ENCODE measurements at places on chromosomes 4 and X.
A peak's percentile ranks its signal among the peaks of the same experiment; 100 is the strongest.

DNA sequence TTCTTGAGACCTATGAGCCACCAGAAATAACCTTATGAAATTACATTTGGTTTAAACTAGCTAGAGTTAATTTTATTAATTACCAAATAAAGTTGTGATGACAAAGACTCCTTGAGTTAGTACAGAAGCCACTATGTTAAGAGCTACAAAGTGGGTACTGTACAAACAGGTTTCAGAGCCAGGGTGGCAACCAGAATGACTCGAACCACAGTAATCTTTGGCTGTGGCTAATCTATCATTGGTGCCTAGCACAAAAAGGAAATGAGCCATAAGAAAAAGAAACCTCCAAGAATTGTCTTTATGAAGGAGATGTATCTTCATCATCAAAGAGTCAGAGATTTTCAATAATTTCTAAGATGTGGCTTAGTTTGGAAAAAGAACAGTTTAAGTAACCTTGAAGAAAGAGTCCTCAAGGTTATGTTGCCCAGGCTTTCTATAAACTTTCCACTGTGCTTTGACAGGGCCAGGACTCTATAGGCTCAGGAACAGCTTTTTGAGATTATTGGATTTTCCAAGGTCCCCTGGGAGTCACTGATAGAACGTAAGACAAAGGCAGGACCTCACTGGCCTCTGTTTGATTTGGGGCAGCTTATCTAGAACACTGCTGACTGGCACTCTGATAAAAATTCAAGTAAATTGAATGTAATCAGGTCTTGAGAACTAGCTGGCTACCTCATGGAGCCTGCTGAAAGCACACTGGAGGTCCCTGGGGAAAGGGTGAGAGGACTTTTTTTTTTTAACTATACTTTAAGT, 777.7 kb downstream of the STIM2 start:
- H3K27me3 ChIP-seq = no peaks in the 10 kb centered on the region
- H3K27ac ChIP-seq = no peak overlapping the region
- DNase-seq = no peak
- no peak overlapping the region for H3K4me3 ChIP-seq
- H3K36me3 ChIP-seq = no peaks in the 10 kb centered on the region

DNA sequence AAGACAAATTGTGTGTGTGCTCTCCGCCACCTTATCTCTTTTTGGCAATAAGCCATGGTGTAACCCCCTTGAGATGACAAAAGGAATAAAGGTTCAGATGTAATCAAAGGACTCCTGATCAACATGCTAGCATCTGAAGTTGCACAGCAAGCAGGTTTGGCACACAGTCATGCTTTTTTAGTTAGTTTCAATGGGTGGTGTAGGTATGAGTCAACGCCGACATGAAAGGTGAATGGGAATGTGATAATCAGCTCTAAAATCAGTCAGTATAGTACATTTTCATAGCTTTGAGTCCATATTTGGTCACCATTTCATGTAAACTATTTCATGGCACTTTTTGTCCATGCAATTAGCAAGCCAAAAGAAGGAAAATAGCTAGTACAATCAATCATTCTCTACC, 50.4 kb upstream of the ETNPPL start:
- no peaks in the 10 kb centered on the region for H3K4me1 ChIP-seq
- no peak overlapping the region for H3K4me3 ChIP-seq
- no peaks in the 10 kb centered on the region for H3K27me3 ChIP-seq

GRCh38 chrX:40205471-40205870, 107.7 kb upstream of the BCOR start:
- H3K4me3 ChIP-seq = no peak overlapping the region
- no peaks in the 10 kb centered on the region for H3K36me3 ChIP-seq
- no peaks in the 10 kb centered on the region for H3K27me3 ChIP-seq
- H3K27ac ChIP-seq = no peak overlapping the region
- no peak for DNase-seq

- no peak for DNase-seq
- no peaks in the 10 kb centered on the region for H3K36me3 ChIP-seq
- H3K27me3 ChIP-seq = no peaks in the 10 kb centered on the region
These were observed 61.8 kb downstream of the CPE start for GRCh38 chr4:165440415-165441158.

GRCh38 chrX:136691028-136691809, 43.3 kb downstream of the CD40LG start:
- no peaks in the 10 kb centered on the region for H3K4me1 ChIP-seq
- peaks cover 13% of the 10 kb centered on the region for H3K36me3 ChIP-seq
- H3K27ac ChIP-seq = no peak overlapping the region

- peak; percentile 49 for DNase-seq
- peak overlapping the region; percentile 75 for H3K27ac ChIP-seq
- H3K27me3 ChIP-seq = no peaks in the 10 kb centered on the region
- H3K36me3 ChIP-seq = no peaks in the 10 kb centered on the region
These were observed 17.8 kb downstream of the TRIM2 start for GRCh38 chr4:153221783-153222706.

DNA sequence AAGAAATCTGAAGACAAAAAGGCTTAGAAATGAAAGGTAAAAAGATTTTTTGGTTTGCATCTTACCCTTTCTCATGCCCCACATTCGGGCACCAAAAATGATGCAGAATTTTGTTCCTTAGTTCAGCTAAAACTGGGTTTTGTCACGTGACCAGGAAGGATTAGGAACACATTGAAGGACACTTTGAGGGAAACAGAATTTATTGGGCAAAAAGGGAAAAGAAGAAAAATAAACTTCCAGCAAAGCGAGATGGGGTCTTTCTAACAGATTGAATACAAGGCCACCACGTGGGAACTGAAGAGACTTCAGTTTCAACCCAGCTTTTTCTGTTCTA, 81.3 kb upstream of the SMARCA5 start:
- no peaks in the 10 kb centered on the region for H3K27me3 ChIP-seq
- no peak overlapping the region for H3K4me3 ChIP-seq
- no peak for DNase-seq
- no peak overlapping the region for H3K27ac ChIP-seq
- no peaks in the 10 kb centered on the region for H3K4me1 ChIP-seq

DNA sequence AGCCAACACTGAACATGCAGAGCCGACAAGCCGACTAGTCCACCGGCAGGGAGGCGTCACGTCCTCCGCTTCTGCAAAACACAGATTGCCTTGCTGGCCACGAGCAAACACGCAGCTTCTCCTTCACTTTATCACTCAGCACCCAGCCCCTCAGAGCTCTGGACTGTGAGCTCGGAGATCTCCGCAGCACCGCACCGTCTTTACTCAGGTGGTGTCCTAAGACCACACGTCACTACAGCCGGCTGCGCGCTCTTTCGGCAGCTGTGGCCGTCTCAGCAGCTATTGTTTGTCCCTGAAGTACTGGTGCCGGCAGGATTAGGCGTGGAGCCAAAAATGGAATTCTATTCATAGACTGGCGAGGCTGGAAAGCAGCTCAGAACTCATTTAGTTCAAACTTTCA, 72.0 kb downstream of the FAT1 start:
- H3K27me3 ChIP-seq = no peaks in the 10 kb centered on the region
- peaks cover 6% of the 10 kb centered on the region for H3K4me1 ChIP-seq
- no peak overlapping the region for H3K27ac ChIP-seq
- no peak overlapping the region for H3K4me3 ChIP-seq
- H3K36me3 ChIP-seq = no peaks in the 10 kb centered on the region

DNA sequence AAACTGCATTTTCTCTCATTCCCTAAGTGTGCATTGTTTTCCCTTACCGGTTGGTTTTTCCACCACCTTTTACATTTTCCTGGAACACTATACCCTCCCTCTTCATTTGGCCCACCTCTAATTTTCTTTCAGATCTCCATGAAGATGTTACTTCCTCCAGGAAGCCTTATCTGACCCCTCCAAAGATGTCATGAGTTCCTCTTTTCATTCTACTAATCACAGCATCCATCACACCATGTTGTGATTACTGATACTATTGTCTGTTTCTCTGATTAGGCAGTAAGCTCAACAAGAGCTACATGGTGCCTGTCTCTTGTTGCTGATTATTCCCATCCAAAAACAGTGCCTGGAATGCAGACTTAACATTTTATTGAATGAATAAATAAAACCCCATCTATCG, 2.9 kb upstream of the AFP start:
- no peak for DNase-seq
- no peaks in the 10 kb centered on the region for H3K4me1 ChIP-seq
- H3K36me3 ChIP-seq = no peaks in the 10 kb centered on the region
- H3K27me3 ChIP-seq = no peaks in the 10 kb centered on the region
- H3K4me3 ChIP-seq = no peak overlapping the region

DNA sequence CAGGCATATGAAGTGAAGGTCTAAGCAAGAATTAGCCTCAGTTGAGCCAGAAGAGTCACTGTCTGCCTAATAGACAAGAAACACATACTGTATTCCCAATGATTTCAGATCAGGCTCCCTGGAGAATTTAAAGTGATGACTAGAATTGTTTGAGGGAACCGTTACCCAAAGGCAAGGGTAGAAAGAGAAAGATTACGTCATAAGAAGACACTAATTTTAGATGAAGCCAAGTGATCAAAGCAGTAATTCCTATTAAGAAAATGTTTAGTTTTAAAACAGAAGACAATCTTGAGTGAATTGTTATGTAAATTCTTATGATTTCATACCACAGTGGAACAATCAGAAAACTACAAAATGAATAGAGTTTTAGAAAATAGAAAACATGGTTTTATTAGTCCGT, 194.5 kb upstream of the ARSJ start:
- H3K4me3 ChIP-seq = no peak overlapping the region
- no peaks in the 10 kb centered on the region for H3K36me3 ChIP-seq
- no peak overlapping the region for H3K27ac ChIP-seq
- H3K27me3 ChIP-seq = no peaks in the 10 kb centered on the region

DNA sequence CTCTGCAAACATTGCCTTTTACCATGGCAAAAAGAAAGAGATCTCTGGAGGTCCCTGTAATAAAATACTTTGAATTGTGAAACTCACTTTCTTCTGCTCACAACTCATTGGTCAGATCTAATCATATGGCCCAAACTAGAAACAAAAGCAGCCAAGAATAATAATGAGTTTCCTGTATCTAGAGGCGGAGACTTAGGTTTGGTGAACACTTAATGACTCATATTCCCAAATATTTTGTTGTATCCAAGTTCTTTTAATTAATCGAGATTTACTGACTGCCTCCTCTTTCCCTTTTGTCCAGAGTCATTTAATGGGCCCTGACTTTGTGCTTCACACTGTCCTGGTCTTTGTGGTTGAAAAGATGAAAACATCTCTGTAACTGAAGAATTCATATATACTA, 190.6 kb downstream of the CCSER1 start:
- H3K27ac ChIP-seq = peak overlapping the region; percentile 33
- H3K36me3 ChIP-seq = no peaks in the 10 kb centered on the region
- no peaks in the 10 kb centered on the region for H3K27me3 ChIP-seq

GRCh38 chr4:26566133-26566532, 17.8 kb upstream of the TBC1D19 start:
- no peak overlapping the region for H3K4me3 ChIP-seq
- H3K27ac ChIP-seq = no peak overlapping the region
- DNase-seq = no peak
- no peaks in the 10 kb centered on the region for H3K36me3 ChIP-seq

- no peaks in the 10 kb centered on the region for H3K27me3 ChIP-seq
- no peak for DNase-seq
- no peak overlapping the region for H3K4me3 ChIP-seq
- no peaks in the 10 kb centered on the region for H3K36me3 ChIP-seq
These were observed 95.6 kb downstream of the MAPK10 start for GRCh38 chr4:86264241-86264640.

DNA sequence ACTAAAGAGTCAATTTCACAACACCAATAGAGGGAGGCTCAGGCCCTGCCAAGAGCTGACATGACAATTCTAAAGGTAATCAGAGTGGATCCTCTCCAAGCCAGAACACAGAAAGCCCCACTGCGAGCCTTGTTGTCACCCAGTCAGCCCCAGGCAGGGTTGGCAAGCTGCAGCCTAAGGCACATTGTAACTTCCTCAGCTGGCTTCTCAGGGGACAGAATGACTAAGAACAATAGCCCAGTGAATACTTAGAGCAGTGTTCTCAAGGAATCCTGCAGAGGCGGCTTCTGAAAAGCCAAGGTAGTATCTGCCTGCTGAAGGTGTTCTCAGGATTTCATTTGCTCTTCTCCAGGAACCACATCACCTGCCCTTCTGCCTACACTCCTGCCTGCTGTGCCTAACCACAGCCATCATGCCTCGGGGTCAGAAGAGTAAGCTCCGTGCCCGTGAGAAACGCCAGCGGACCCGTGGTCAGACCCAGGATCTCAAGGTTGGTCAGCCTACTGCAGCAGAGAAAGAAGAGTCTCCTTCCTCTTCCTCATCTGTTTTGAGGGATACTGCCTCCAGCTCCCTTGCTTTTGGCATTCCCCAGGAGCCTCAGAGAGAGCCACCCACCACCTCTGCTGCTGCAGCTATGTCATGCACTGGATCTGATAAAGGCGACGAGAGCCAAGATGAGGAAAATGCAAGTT, at the start of gene MAGEB4:
Gene MAGEB4, plus strand, starts transcription at position 277 of the 692 bp plus-strand sequence. Its CDS starts 136 bp downstream, at position 413.
- H3K4me3 ChIP-seq = no peak within 1 kb of the TSS
- H3K27ac ChIP-seq = no peak within 1 kb of the TSS
- DNase-seq = no peak
- H3K36me3 ChIP-seq = no peaks in the 10 kb centered on the region
- H3K4me1 ChIP-seq = no peaks in the 10 kb centered on the region
- H3K27me3 ChIP-seq = no peaks in the 10 kb centered on the region

GRCh38 chrX:17635231-17635630, 102.1 kb upstream of the SCML1 start:
- no peak for DNase-seq
- H3K27ac ChIP-seq = no peak overlapping the region
- peaks cover 7% of the 10 kb centered on the region for H3K4me1 ChIP-seq
- no peaks in the 10 kb centered on the region for H3K36me3 ChIP-seq
- no peak overlapping the region for H3K4me3 ChIP-seq
- no peaks in the 10 kb centered on the region for H3K27me3 ChIP-seq

DNA sequence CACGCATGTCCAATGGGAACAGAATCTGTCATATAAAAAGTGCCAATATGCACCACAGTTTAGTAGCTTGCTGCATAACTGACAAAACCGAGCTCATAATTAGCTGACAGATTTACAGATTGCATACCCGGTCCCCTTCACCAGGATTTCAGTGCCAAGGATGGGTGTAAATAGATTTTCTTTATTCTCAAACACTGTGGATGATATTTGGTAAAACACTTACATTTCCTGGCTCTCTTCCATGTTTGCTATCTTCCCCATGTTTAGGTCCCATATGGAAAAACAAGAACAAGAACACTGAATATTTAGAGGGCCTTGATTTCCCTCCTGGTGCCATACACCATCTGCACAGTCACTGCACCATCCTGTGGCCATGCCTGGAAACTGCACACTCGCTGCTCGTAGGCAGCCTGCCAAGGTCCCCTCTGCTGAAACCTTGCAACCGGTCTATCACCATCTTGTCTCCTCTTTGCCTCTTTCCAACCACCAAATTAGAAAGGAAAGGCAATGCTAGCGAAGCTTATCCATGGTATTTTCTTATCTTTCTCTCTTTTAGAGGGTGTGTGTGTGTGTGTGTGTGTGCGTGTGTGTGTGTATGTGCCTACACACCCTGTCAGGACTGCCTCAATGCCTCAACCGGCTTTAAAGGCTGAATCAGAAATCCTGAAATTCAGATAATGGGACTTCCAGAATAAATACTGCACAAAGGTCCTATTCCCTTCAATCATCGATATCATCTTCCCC, 124.2 kb upstream of the MBNL3 start:
- no peak overlapping the region for H3K27ac ChIP-seq
- H3K27me3 ChIP-seq = no peaks in the 10 kb centered on the region
- no peaks in the 10 kb centered on the region for H3K4me1 ChIP-seq
- DNase-seq = peak; percentile 19
- H3K36me3 ChIP-seq = no peaks in the 10 kb centered on the region

- H3K27ac ChIP-seq = no peak overlapping the region
- H3K27me3 ChIP-seq = no peaks in the 10 kb centered on the region
These were observed 54.5 kb upstream of the HPSE start for GRCh38 chr4:83389037-83389720.
